ENCODE measurements at places on chromosomes 4 and X.

GRCh38 chrX:13690836-13691235, 1.9 kb downstream of the RAB9A start:
- no peak for DNase-seq

DNA sequence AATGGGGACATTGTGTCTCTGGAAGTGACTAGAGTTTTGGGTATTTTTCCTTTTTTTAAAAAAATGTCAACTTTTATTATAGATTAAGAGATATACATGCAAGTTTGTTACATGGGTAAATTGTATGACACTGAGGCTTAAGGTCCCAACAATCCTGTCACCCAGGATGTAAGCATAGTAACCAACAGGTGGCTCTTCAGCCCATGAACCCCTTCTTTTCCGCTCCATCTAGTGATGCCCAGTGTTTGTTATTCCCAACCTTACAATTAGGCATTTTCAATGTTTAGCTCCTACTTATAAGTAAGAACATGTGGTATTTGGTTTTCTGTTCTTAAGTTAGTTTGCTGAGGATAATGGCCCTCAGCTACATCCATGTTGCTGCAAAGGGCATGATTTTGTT, 102.7 kb downstream of the GRID2 start:
- DNase-seq, result no peak

DNA sequence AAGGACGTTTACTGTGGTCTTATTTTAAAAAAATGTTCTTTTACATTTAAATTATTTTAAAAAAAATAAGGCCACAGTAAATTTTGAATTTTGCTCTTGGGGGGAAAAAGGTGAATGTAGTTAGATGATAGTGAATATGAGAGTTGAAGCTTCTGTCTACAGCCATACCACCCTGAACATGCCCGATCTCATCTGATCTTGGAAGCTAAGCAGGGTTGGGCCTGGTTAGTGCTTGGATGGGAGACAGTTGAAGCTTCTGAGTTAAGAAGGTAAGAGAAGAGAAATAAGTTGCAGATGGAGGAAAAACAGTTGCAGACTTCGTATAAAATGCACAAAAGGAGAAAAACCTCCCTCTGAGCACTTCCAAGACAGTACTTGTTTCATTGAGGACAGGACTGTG, 115.6 kb upstream of the NR3C2 start:
- no peak for DNase-seq

- no peak for DNase-seq
Measured at GRCh38 chr4:7040765-7041164, 2.4 kb upstream of the TADA2B start.

DNA sequence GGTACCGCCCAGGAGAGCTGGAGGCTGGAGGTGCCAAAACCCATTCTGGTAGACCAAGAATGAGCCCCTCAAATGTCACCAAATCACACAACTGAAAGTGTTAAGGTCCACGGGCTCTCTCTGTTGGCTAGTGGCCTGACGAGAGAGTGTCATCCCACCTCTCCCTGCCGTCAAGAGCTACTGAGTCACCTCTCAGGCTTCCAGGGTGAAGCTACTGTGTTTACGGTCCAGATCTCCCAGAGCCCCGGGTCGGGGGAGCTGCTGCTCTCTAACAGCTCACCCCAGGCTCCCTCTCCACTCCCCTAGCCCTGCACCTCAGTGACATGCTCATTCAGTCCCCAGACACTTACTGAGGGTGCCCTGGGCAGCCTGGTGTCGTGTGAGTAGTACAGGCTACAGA, 59.2 kb downstream of the ADGRG2 start:
- no peak for DNase-seq

- no peak for DNase-seq
Measured at GRCh38 chr4:129378364-129378763, 282.4 kb downstream of the C4orf33 start.

GRCh38 chr4:41400296-41400695, 137.7 kb upstream of the LIMCH1 start:
- no peak for DNase-seq

- no peak for DNase-seq
Measured at GRCh38 chr4:105651884-105652283, 56.6 kb downstream of the INTS12 start.

GRCh38 chr4:16916719-16917337, 18.4 kb upstream of the LDB2 start:
- DNase-seq, result peak; percentile 62

DNA sequence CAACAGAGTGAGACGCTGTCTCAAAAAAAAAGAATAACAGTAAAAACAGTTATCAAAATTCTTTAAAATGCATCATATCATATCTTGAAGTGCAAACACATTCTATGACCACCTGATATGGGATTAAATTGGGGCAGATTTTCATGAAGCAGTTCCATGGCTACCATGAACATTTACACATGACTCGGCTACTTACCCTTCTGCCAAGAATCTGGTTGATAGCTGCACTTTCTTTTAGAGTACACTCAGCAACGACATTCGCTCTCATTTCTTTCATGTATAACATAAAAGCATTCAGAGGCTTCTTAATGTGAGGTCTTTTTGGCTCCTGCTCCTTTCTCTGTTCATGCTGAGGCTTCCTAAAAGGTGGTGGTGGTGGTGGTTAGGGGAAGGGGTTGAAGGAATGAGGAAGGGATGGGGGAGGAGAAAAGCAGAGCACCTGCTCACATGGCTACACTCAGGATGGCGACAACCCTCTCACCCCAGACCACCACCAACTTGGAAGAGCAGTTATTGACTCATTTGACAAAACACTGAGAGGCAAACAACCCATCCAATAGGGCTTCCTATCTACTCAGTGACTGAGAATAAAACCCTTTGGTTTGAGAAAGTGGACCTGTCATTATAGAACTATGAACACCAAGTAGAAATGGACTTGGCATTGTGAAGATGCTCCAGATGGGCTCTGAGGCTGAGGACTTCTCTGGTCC, 88.5 kb downstream of the HADH start:
- DNase-seq, result no peak

DNA sequence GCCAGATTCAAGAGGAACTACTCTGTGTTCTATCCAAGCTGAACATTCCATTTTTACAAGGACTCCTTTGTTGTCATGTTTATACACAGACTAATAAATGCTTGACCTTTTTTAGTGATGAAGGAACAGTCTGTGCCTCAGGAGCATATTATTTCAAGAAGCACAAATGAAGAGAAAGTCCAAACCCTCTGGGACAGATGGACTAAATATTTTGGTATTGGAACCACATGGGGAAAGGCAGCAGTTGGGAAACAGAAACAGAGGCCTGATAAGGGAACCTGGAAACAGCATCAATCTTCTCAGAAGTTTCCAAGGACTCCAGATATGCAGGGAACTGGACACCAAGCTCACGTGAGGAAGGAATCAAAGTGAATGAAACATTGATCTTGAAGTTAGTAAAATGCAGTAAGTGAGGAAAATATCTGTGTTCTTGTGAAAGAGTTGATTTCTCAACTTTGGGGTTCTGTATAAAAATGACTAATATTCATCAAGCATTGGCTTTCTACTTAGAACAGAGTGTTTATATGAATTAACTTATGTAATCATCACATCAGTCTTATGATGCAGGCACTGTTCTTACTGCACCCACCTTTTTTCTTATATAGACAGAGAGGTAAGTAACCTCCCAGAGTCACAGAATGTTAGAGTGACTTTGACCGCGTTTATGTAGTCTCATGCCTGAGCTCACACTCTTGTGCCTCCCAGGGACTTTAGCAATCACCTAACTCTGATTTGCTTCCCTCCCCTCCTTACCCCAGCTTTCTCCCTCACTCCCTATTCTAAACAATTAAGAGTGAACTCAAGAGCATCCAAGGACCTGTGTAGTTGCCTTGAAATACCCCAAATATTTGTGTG, 148.9 kb upstream of the JADE1 start:
- DNase-seq, result no peak

DNA sequence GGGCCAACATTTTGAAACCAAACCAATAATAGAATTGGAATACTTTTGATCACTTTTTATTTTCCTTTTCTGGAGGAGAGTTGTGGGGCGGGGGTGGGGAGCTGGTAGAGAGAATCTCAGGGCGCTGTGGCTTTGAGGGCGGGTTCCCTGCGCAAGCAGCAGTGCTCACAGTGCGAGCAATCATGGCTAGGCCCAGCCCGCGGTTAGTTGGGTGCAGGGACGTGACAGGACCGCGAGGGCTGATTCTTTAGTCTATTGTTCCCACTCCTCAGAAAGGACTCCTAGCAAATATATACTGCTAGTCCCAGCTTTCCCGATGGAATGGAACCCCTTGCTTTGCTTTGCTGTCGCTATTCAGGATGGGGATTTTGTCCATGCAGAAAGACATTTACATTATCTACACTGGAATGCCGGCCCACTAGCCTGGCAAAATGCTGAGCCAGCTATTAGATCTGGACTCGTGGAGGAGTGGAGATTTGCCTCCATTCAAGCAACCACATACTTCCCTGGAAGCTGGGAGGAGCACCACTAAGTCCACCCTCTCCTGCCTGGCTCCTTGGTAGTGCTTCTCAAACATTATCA, 23.9 kb upstream of the APLN start:
- DNase-seq, result peak; percentile 23

DNA sequence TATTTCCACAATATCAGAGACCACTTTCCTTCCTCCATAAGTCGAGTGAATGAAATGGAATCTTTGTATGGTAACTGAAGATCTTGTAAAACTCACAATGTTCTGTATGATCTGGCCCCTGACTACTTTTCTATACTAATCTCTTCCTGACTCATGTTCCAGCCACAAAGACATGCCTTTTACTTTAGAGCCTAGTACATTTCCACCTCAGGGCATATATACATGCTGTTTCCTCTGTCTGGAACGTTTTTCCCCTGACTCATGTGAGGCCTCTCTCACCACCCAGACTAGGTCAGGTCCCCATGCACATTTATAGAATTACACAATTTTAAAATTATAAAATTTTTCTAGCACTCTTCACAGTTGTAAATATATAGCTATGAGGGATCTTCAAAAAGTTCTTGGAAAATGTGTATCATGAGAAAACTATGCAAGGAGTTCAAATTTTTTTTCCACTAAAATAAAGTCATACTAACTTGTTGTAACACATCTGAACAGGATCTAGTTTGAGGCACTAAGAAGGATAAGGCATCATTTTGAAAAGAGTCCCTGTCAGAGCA, 208.8 kb downstream of the SH2D1A start:
- DNase-seq, result no peak

- no peak for DNase-seq
Measured at GRCh38 chrX:57651169-57651919, 28.7 kb downstream of the NLRP2B start.

- DNase-seq, result no peak
Measured at GRCh38 chr4:95877636-95878035, 37.7 kb downstream of the PDHA2 start.

DNA sequence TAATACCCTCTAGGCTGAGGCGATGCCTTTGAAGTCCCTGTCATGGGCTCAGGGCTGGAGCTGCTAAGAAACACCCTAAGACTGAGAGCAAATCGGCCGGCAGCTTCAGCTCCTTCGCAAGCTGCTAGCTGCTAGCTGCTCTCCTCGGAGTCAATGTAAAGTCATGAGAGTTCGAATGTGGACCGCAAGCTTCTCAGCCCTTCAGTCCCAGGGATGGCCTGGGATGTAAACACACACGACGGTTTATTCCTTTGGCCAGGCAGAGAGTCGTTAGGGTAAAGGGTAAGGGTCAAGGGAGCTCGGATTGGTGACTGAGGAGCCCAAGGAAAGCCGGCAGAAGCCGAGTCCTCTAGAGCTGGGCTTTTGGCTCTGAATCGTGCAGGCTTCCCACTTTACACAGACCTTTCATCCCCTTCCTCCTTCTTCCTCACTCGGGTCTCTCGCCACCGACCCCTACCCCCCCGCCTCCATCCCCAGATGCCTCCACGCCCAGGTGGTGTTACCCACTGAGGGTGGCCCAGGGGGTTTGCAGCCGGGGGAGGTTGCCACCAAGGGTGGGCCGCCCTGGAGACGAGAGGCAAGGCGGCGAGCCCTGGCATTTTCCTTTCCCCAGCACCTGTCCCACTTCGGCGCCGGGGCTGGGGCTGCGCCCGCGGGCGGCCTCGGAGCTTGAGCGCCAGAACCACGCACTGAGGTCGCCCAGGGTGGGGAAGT, 3.1 kb upstream of the BCORL1 start:
- no peak for DNase-seq

DNA sequence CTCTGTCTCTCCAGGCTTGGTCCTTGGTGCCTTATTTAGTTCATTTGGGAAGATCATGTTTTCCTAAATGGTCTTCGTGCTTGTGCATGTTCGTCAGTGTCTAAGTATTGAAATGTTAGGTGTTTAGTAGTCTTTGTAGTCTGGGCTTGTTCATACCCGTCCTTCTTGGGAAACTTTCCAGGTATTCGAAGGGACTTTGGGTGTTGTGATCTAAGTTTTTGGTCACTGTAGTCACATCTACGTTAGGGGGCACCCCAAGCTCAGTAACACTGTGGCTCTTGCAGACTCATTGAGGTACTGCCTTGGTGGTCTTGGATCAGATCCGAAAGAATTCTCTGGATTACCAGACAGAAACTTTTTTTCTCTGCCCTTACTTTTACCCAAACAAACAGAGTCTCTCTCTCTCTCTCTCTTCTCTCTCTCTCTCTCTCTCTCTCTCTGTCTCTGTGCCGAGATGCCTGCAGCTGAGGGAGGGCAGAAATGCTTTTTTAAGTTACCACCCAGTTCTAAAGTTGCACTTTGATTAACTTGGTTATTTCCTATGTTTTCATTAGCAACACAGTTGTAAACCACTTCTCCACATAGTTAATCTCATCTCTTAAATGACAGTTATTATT, 67.6 kb upstream of the SLC7A3 start:
- DNase-seq, result peak; percentile 2

DNA sequence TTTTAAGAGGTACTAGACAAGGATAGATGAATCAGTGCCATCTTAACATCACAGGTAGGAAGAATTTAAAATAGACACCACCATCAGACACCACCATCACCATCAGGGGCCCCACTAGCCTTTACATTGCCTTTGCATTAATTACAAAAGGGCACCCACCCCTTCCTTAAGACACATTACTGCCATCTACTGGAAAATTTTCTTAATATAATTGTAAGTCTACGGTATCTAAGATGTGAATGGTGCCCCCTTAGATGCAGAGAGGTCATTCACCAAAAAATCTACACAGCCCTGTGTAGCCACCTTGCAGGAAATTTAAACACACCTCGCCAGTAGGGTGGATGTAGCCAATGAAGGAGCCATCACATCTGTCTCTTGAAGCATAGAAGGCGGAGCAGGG, 184.1 kb downstream of the MID1IP1 start:
- peak; percentile 1 for DNase-seq

- no peak for DNase-seq
Measured at GRCh38 chr4:119139311-119139710, 3.7 kb downstream of the MYOZ2 start.

All from COR-L47 (cell line).